ENCODE measurements at places on chromosomes 4 and X.

- DNase-seq, result no peak
Observed at GRCh38 chr4:156685308-156685707, 286.3 kb downstream of the PDGFC start.

DNA sequence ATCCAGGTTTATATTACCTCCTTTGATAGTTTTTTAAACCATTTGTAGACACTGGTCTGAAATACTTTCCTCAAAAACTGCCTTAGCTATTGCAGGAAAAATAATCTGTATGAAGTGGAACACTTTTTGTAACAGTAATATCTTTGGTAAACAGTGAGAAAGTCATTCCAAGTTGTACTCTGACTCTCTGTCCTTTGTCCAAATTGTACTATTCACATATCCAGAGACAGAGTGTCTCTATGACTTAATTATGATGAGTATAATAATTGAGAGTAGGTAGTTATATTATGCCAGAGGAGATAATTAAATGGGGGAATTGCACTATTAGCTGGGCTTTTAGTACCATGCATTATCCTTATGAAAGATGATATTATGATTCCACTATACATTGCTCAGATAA lies 112.6 kb upstream of the LCORL start:
- DNase-seq, result peak; percentile 52

- DNase-seq, result peak; percentile 67
Observed at GRCh38 chr4:53321151-53321983, 44.5 kb downstream of the SCFD2 start.

GRCh38 chr4:173432430-173432829 lies 33.5 kb upstream of the SCRG1 start:
- DNase-seq, result no peak

- DNase-seq, result no peak
Observed at GRCh38 chrX:63466690-63467089, 115.6 kb upstream of the SPIN4 start.

- peak; percentile 11 for DNase-seq
Observed at GRCh38 chrX:69232945-69233344, 67.7 kb upstream of the PJA1 start.

- no peak for DNase-seq
Observed at GRCh38 chr4:99383833-99384392, 31.4 kb upstream of the ADH1C start.

GRCh38 chrX:4663085-4663484 lies 949.6 kb upstream of the PRKX start:
- DNase-seq, result no peak

DNA sequence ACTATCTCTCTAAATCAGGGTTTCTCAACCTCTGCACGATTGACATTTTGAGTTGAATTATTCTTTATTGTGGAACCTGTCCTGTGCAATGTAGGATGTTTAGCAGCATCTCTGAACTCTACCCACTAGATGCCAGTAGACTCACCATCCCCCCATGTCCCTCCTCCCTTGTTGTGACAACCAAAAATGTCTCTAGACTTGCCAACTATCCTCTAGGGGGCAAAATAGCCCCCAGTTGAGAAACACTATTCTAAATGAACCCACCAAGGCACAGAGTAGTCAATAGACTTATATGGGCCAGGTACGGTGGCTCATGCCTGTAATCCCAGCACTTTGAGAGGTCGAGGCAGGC lies 49.1 kb upstream of the GAB1 start:
- DNase-seq, result no peak

DNA sequence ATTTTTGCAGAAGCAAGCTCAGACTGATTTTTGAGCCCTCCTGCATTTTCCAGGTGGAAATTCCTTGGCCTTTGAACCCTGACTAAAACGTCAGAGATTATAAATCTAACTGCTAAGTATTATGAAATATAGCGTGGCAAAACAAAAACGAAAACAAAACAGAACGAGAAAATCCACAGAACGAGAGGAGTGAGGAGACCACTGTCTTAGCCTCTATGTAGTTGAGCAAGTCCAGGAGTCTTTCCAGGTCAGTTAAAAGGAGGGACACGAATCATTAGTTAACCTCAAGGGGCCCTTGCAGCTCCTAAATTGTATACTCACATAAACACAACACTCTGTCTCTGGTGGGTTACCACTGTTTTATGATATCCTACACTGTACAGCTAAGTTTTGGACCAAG lies 80.2 kb downstream of the SYNPO2 start:
- DNase-seq, result no peak

GRCh38 chr4:78689700-78690323 lies 86.3 kb upstream of the BMP2K start:
- no peak for DNase-seq

DNA sequence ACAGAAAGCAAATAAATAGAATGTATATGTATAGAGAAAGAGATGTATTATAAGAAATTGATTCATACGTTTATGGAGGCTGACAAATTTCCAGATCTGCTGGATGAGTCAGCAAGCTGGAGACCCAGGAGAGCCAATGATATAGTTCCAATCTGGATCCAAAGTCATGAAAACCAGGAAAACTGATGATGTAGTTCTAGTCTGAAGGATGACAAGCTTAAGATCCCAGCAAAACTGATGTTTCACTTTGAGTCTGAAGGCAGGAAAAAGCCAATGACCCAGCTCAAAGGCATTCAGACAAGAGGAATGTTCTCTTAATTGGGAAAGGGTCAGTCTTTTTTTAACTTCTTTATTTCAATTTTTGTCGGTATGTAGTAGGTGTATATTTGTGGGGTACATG lies 102.6 kb downstream of the LHFPL1 start:
- no peak for DNase-seq

DNA sequence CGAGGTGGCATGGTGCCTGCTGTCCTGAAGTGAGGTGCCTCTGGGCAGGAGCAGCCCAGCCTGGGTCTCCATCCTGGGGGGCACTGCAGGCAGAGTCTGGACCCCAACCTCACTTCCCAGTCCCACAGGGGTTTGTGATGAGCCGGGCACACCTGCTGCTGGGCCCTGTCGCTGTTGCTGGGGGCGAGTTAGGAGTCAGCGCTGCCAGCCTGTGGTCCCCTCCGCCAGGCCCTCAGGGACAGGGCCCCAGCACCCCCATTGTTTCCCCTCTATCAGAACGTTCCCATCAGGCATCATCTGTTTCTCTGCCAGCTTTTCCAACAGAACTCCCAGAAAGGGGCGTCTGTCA lies 23.4 kb downstream of the WFS1 start:
- DNase-seq, result no peak

GRCh38 chr4:169800541-169800940 lies 42.8 kb upstream of the HPF1 start:
- no peak for DNase-seq

GRCh38 chr4:168167714-168168284 lies 75.5 kb downstream of the ANXA10 start:
- no peak for DNase-seq

Measured in COR-L47 (cell line).